ENCODE measurements at places on chromosomes 12 and 14. TPM values are rescaled to one million over a fixed set of nuclear protein-coding genes. Genes with fewer than 3 reads are reported as not detected.

- peaks cover 18% of the 10 kb centered on the region for H3K4me1 ChIP-seq
- H3K36me3 ChIP-seq = no peaks in the 10 kb centered on the region
- no peak for DNase-seq
Measured at GRCh38 chr12:26271889-26272492, 76.6 kb downstream of the SSPN start.

GRCh38 chr14:101505236-101505970 lies 55.9 kb upstream of the DIO3 start:
- no peaks in the 10 kb centered on the region for H3K36me3 ChIP-seq
- no peak for DNase-seq
- no peaks in the 10 kb centered on the region for H3K27me3 ChIP-seq
- no peak overlapping the region for H3K27ac ChIP-seq

DNA sequence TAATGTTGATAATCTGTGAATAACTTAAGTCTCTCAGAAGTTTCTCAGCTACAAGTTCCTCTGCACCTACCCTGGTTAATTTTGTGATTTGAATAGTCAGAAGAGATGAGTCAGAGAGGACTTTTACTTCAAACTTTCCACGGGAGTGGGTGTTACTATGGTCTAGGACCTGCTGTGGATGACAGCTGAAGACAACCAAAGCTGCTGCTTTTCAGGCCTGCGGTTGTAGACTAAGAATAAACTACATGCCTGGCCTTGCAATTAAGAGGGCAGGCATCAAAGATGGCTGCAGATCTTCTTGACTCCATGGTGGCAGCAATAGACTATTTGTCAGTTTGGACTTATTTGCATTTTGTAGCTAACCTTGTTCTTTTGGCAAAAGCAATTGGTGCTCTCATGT lies 227.1 kb upstream of the KRR1 start:
- peaks cover 7% of the 10 kb centered on the region for H3K4me1 ChIP-seq
- H3K4me3 ChIP-seq = no peak overlapping the region
- H3K27ac ChIP-seq = no peak overlapping the region

- H3K27me3 ChIP-seq = no peaks in the 10 kb centered on the region
- H3K36me3 ChIP-seq = no peaks in the 10 kb centered on the region
Measured at GRCh38 chr12:110765111-110765510, 22.4 kb upstream of the PPP1CC start.

GRCh38 chr12:113133666-113134065 lies 1.9 kb downstream of the RASAL1 start:
- H3K27ac ChIP-seq = no peak overlapping the region
- no peaks in the 10 kb centered on the region for H3K36me3 ChIP-seq

DNA sequence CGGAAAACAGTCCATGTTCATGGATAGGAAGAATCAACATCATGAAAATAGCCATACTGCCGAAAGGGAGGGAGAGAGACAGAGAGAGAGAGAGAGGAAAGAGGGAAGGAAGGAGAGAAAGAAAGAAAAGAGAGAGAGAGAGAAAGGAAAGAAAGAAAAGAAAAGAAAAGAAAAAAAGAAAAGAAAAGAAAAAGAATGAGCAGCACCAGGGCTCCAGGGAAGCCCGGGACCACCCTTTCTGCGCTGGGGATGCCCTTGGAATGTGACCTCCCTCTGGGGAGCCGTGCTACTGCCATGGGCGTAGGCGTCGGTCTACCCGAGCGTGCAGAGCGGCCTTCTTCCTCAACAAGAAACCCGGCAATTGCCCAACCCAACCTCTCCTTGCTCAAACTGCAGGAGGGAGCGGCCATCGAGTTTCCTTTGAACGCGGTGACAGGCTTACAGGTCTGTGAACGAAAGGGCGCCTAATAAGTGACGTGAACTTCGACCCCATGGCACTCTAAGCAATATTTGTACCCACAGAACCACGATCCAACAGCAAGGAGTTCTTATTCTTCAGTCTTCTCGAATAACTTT lies 16.9 kb downstream of the OR6S1 start:
- H3K4me1 ChIP-seq = peaks cover 55% of the 10 kb centered on the region
- H3K27ac ChIP-seq = peak overlapping the region; percentile 61
- H3K27me3 ChIP-seq = peaks cover 61% of the 10 kb centered on the region
- H3K4me3 ChIP-seq = peak overlapping the region; percentile 66
- peak; percentile 63 for DNase-seq

The SRGAP1 gene
- not detected for total RNA-seq

The OR11H6 gene
- not detected for total RNA-seq
